SHP77 treated with DMSO at 0.1 percent for 48 hours (cell line): ENCODE measurements at places on chromosomes 7 and 10.

DNA sequence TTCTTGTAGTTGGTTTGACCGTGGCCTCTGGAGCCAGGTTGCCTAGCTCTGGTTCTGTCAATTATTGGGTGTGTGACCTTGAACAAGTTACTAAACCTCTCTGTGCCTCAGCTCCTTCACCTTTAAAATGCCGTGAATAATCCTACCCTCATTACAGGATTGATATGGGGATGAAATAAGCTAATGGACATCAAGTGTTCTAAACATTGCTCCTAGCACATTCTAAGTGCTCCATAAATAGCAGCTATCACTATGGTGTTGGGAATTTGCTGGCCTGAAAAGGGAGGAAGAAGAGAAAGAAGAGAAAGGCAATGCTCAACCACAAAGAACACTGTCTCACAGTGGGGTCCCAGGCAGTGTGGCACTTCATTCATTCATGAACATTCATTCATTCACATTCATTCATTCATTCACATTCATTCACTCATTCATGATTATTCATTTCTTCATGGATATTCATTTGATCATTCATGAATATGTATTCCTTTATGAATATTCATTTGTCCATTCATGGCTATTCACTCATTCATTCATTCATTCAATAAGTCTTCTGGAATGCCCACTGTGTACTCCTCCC, 38.8 kb downstream of the TMEM130 start:
- no peak for DNase-seq

GRCh38 chr10:125611756-125612155, 71.2 kb downstream of the TEX36 start:
- DNase-seq = no peak

- no peak for DNase-seq
These were observed 33.5 kb upstream of the RHOBTB1 start for GRCh38 chr10:60977161-60978122.

DNA sequence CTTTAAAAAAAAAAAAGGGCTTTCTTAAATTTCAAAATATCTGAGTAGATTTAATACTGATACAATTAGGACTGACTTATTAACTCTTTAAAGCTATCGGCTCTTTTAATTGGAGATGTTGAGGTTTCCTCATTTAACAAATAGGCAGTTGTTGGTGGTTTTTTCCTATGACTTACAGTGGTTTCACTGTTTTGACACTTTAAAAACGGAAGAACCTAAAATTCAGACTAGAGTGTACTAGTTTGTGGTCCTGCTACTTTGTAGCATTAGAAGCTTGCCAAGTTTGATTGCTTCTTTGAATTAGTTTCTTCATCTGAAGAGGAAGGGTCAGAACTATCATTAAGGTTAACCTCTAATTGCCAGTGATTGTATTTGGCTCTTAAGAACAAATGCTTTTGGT, 27.7 kb downstream of the CUL1 start:
- no peak for DNase-seq

GRCh38 chr10:88395677-88396076, 187.4 kb downstream of the RNLS start:
- no peak for DNase-seq

- no peak for DNase-seq
These were observed 77.3 kb downstream of the STK31 start for GRCh38 chr7:23787272-23787671.

DNA sequence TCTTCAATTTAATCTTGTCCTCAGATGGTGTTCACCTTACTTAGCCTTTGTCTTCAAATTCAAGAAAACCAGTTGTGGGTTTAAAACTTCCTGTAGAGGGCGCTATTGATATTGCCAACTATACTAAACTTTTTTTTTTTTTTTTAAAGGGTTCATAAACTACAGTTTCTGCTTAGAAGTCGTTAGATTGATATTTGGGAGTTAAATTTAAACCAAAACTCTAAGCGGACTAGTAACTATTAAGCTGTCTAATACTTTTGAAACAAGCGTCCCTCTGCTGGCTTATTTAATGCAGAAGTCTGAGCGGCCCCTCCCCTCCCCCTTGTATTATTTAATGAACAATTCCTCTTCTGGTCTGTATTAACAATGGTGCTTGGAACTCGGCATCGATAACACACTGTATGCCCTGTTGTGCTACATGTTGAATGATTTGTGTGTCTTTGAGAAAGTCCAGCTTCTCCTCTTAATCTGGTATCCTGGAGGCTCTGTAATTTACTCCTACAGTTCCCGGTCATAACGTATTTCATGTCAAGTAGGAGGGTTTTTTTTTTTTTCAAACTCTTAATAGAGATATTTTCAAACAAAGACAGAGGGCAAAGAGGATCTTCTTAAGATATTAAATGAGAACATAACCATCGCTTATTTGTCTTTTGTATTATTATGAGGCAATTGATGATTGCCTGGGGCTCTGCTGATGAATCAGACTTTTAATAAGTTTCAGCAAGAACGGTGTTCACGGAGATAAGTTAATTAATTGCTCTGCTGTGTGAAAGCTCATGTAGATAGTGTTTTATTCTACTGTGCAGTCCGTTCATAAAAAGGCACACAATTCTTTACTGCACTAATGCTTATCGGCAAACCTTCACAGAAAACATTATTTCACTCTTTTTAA, 22.6 kb upstream of the CREB5 start:
- peak; percentile 75 for DNase-seq

- no peak for DNase-seq
These were observed 1003.7 kb downstream of the LRMDA start for GRCh38 chr10:76435157-76435556.

GRCh38 chr10:3348564-3348963, 176.0 kb upstream of the PITRM1 start:
- DNase-seq = no peak

GRCh38 chr10:33073641-33074415, 115.8 kb upstream of the ITGB1 start:
- no peak for DNase-seq

GRCh38 chr10:79230328-79230830, 116.9 kb upstream of the PPIF start:
- DNase-seq = no peak

- DNase-seq = no peak
These were observed 233.2 kb upstream of the PPP2R2D start for GRCh38 chr10:131667561-131667960.
